Stimulated activated CD8-positive, alpha-beta memory T cell treated with anti-CD3 and anti-CD28 coated beads, Interleukin-12 subunit alpha, Interleukin-12 subunit beta, amount 100 ng/mL, for 4 hours (primary cell): ENCODE measurements at places on chromosomes 7 and 10.

GRCh38 chr7:110043519-110043918, 1047.4 kb upstream of the LRRN3 start:
- no peak for DNase-seq

- no peak for DNase-seq
Observed at GRCh38 chr7:69622014-69622835, 23.9 kb downstream of the AUTS2 start.

- no peak for DNase-seq
Observed at GRCh38 chr7:104089612-104090011, 100.2 kb upstream of the RELN start.

- DNase-seq = no peak
Observed at GRCh38 chr10:58818900-58819299, 306.2 kb downstream of the BICC1 start.

DNA sequence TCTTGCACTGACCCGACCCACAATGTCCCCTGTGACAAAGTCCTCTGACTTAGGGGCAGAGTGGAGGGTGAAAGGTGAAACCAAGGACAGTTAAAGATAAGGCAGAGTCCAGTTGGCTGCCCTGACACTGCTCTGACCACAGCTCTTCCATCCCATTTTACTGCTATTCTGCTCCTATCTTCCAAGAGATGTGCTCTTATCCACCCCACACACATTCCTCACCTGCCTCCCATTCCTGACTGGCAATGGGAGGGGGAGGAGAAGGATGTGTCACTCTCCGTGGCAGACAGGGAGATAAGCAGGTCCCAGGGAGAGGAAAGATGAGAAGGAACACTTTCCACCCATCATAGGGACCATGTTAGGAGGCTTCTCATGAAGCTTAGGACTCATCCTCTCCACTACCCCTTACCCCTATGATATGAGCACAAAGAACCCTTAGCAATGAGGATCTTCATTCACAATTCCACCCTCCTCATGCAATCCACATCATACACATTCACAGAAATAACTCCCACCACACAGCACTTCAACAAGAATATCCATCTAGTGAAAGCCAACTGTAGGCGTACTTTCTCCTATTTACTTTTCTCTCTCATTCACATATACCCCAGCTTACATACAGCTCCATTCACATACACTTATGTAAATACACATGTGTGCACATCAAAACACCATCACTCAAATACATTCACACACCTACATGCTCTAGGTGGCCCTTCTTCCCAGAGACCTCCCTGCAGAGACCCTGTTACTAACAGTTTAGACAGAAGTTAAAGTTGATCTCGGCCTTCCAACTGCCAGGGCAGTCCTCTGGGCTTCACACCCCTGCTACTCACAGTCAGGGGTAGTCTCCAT, 6.6 kb downstream of the SYNPO2L start:
- no peak for DNase-seq
